Stimulated activated CD4-positive, alpha-beta T cell treated with anti-CD3 and anti-CD28 coated beads, TNF-alpha, amount 100 ng/mL, for 24 hours (primary cell): ENCODE measurements at places on chromosomes 1 and 21.

GRCh38 chr1:226001963-226002666 is 3.0 kb upstream of the SDE2 start:
- DNase-seq, result no peak

DNA sequence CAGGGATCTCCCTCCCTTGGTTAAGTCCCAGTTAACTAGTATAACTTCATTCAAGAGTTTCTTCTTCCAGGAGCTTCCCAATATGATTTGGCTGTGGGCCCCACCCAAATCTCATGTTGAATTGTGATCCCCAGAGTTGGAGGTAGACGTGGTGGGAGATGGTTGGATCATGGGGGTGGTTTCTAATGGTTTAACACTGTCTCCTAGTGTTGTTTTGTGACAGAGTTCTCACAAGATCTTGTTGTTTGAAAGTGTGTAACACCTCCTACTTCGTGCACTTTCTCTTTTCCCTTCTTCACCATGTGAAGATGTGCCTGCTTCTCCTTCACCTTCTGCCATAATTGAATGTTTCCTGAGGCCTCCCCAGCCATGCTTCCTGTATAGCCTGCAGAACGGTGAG is 251.8 kb upstream of the FGGY start:
- no peak for DNase-seq

DNA sequence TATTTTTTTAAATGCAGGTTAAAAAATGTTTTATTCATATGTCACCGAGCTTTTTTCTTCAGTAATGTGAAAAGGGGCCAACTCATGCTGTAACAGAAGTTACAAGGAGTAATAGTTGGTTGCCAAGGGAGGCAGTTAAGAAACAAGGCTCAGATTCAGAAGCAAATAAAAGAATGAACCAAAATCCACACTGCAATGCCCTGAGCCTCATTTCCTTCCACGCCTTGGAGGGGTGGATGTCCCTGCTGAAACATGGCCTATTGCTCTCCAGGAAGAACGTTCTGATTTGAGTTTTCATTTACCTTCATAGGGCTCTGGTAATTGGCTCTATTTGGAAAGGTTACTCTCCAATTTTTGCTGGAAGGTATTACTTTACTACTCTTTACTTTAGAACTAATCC is 24.4 kb downstream of the ALG14 start:
- no peak for DNase-seq

- DNase-seq, result no peak
Measured at GRCh38 chr1:231554969-231555368, 26.5 kb downstream of the TSNAX start.

- DNase-seq, result peak; percentile 4
Measured at GRCh38 chr21:30839304-30839703, 9.7 kb upstream of the KRTAP7-1 start.

DNA sequence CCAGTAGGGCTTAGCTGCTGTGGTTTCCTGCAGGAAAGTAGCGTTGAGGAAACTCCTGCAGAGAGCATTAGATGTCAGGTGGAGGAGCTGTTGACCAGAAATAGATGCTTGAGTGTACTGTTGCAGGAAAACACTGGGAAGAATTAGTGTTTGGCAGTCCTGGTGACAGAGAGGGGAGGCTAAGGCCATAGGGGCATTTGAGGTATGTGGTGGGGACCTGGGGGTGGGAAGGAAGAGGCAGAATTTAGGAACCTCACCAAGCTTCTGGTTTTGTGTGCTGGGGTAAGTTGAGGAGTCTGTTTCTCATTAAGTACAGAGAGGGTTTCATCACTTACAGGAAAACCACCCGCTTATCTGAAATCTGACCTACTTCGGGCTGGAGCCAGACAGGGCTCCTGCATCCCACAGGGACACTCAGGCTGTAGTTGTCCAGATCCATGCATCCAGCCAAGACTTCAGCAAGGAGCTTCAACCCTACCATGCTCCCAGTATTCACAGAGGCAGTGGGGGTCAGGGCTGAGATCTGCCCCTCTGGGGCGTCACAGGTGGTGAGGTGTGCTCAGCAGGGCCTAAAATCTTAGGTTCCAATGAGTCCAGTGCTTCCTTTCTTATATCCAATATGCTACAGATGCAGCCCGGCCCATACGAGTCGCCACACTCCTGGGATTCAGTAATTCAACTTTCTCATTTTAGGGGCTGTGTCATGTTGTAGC is 15.1 kb downstream of the SH2D2A start:
- DNase-seq, result no peak

DNA sequence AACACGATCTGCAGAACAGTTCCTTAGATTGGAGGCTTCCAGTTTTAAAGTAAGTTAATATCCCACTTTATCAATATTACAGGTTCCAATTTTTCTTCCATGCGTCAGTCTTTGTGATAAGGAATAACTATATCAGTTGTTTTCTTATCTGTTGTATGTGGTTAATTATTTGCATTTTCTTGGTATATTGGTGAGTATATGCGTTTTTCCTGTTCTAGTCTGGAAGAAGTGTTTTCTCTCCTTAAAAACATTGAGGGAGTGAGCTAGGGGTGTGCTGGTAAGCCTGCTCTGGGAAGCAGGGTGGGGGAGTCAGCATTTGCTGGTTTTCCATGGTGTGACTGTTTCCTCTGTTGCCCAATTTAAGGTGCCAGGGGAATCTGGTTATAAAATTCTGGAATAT is 50.2 kb upstream of the KIF1B start:
- no peak for DNase-seq

DNA sequence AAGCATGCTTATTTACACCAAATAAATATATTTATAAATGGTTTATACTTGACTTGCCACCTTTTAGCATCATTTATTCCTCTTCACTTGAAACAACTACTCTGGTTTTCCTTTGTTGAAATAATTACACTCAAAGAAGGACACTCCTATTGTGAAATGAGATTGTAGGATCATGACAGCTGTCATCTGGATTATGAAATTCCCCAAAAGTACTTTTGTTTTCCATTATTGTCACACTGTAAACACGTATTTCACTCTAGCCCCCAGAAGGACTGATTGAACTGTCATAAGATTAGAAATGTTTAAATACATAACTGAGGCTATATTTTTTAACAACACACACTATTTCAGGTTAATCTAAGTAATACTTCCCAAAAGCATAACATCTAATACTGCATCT is 593.8 kb downstream of the LRRIQ3 start:
- no peak for DNase-seq

- no peak for DNase-seq
Measured at GRCh38 chr1:234686035-234686434, 76.1 kb upstream of the IRF2BP2 start.

DNA sequence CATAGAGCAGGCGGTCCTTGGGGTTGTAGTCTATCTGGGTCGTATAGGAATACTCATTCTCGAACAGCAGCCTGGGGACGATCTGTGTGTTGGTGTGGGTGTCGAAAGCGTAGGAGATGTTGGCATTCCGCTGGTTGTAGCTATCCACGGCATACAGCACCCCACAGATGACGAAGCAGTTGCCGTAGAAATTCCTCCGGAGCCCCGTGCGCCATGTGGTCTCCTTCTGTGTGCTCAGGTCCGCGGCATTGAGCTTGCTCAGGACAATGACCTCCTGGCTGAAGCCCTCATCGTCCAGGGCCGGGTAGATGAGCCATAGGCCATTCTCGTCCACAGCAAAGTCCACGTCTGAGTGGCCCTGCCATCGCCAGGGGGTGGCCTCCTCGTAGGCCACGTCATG is 39.9 kb downstream of the OLFML2B start:
- DNase-seq, result no peak

DNA sequence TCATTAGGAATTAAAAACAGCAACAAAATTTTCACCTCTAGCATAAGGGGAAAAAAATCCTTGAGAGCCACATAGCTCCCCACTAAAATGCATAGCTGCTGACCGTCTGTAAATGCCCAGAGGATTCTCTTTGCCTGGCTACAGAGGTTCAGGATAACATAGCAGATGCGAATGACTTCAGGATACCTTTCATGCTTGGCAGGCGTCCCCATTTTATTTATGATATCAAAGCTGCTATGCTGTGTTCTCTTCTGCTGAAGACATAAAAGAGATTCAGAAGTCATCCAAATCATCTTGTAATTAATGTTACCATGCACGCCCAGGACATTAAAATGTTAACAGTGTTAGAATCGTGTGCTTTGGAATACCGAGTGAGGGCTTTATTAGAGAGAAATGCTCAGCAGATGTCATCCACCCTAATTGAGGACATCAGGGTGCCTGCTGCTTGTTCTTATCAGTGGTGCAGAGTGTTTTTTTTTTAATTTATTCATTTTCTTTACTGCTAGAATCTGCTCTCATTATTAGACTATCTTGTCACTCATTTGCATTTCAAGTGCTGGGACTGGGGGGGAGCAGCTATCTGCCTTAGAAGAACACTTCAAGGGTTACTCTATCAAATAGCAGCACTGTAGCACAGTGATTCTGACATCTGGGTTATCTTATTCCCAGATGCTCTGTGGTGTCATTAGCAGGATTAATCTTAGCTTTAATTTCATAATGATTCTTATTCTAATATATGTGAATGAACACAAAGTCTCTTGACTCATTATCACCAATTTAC is 139.5 kb downstream of the ZNF326 start:
- no peak for DNase-seq

DNA sequence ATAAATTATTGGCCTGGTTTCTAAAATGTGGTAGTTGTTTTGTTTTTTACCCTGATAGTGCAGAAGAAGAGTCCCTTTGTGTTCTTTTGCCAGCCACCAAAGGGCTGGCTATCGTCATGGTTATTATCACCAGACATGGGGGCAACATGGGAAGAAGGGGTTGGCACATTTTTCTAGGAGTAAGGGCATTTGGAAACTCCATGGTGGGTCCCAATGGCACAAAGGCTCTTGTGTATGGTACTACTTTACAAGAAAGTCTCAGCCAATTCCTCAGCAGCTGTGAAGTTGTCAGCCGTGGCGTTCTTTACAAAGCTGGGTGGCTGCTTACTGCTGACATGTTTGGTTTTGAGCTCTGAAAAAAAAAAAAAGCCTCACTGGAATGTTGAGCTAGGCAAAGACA is 330.4 kb upstream of the ESRRG start:
- DNase-seq, result no peak

GRCh38 chr21:31221043-31221442 is 123.0 kb downstream of the TIAM1 start:
- no peak for DNase-seq

DNA sequence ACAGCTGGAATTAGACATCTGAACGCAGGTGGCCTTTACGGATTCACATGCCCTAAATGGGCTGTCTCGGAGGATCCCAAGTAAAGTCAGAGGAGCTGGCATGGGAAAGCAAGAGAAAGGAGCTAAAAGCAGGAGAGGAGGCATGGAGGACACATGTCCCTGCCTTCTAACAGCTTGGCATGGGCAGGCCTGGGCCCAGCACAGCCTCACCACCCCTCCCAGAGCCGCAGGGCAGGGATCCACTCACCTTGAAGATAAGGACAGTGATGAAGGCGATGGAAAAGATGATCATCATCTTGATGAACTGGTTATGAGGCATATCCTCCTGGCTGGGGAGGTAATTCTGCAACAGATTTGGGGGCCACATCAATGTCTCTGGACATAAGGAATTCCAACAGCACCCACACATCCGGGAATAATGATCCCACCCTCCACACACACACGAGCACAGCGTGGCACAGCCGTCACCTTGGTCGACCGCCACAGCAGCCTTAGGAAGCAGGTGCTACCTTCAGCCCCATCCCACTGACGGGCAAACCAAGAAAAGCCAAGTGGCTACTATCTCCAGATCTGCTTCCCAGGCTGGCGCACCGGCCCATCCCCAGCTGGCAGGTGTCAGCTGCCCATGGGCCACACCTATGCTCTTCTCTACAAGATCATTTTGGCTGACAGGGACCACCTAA is 14.1 kb upstream of the MATN1 start:
- no peak for DNase-seq

DNA sequence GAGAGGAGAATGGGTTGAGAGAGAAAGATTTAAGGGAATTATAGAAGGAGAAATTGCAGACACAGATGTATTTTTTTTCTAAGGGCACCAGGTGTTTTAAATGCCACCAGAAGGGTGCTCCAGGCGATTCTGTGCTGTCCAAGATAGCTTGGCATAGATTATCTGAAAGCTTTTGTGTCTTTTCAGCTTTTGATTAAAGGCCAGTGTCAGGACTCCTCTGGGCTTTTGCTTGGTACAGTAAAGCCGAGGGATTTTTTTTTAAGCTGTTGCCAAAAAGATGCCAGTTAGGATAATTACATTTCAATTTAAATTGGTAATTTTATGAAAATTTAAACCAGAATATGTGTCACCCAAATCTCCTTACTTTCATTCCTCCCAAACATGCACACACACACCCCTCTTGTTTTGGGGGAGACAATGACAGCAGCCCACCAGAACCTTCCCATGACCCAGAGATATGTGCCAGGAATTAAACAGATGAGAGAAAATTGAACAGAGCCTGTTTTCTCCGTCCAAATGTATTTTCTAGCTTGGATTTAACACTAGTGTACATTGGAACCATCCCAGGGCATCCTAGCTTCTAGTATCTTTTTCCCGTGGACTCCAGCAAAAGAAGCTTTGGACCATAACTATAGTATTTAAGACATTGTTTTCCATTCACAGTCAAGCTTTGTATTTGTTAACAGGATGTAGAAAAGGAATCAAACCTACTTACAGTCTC is 670.7 kb upstream of the CXADR start:
- DNase-seq, result no peak

- no peak for DNase-seq
Measured at GRCh38 chr21:40668555-40669275, 178.2 kb downstream of the DSCAM start.

- no peak for DNase-seq
Measured at GRCh38 chr1:178944729-178945128, 73.9 kb upstream of the ANGPTL1 start.

- DNase-seq, result no peak
Measured at GRCh38 chr1:36472656-36473055, 8.5 kb upstream of the MRPS15 start.

- no peak for DNase-seq
Measured at GRCh38 chr1:65881067-65881594, 88.4 kb downstream of the PDE4B start.

- no peak for DNase-seq
Measured at GRCh38 chr1:59285691-59286090, 11.2 kb upstream of the FGGY start.

DNA sequence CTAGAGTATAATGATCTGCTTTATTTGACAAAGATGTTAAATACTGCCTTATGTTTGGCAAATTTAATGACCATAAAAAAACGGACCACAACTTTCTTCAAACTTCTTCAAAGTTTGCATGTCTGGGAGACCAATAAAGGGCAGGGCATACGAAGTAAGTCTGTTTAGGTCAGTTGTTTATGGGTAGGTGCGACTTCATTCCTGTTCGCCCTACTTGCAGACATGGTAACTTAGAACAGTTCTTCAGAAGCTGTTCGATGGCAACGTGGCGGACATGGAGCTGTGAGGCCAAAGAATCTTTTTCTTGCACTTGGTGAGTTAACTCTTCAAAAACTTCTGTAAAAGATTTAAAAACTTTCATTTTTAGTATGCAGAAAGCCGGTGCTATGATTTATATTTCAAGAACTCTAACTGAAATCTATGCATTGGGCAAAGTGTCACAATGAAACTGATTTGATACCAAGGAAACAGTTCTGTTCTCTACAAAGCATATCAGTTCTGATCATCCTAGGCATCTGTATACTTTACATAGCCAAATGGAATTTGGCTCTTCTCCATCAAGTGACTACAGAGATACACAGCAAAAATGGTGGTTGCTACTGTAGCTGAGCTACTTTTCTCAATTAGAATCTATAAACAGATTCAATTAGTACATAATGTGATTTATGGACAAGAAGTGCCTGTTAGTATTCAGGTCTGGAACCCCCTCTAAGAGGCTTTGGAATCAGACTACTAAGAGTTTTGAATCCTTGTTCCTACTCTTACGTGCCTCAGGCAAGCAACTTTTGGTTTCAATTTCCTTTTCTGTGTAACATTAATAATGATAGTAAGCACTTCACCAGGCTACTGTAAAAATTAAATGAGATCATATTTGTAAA is 25.7 kb downstream of the C21orf91 start:
- DNase-seq, result no peak

GRCh38 chr1:233138788-233139585 is 156.5 kb downstream of the PCNX2 start:
- DNase-seq, result no peak
